B cell (primary cell): ENCODE measurements at places on chromosomes 1 and 21. TPM values are rescaled to one million over a fixed set of nuclear protein-coding genes. Genes with fewer than 3 reads are reported as not detected.

DNA sequence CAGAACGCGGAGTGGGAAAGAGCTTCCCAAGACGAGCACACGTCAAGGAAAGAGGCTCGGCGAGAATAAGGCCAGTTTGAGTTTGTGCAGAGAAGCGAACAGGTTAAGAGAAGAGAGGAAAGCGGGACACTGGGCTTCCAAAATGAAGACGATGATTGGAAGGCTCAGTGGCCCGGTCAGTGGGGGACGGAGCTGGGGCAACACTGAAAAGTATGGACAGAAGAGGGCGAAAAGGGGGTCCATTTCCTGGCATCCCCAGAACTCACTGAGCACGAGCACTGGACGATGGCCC, 258 bp downstream of the CCT3 start:
- peak overlapping the region; percentile 96 for H3K4me3 ChIP-seq
- DNase-seq: no peak
- H3K4me1 ChIP-seq: peaks cover 13% of the 10 kb centered on the region

GRCh38 chr1:245234217-245235081, 79.7 kb downstream of the KIF26B start:
- no peaks in the 10 kb centered on the region for H3K4me1 ChIP-seq
- no peak overlapping the region for H3K4me3 ChIP-seq
- DNase-seq: no peak
- H3K27me3 ChIP-seq: no peaks in the 10 kb centered on the region
- no peaks in the 10 kb centered on the region for H3K36me3 ChIP-seq
- no peak overlapping the region for H3K27ac ChIP-seq

- no peaks in the 10 kb centered on the region for H3K36me3 ChIP-seq
- H3K4me3 ChIP-seq: no peak overlapping the region
- H3K4me1 ChIP-seq: peaks cover 3% of the 10 kb centered on the region
- no peak overlapping the region for H3K27ac ChIP-seq
- peaks cover 14% of the 10 kb centered on the region for H3K27me3 ChIP-seq
- DNase-seq: no peak
Measured at GRCh38 chr1:231708394-231708793, 81.8 kb downstream of the DISC1 start.

- H3K36me3 ChIP-seq: no peaks in the 10 kb centered on the region
- peaks cover 6% of the 10 kb centered on the region for H3K4me1 ChIP-seq
- peak; percentile 17 for DNase-seq
- H3K27ac ChIP-seq: peak overlapping the region; percentile 8
Measured at GRCh38 chr21:25062061-25062460, 545.2 kb downstream of the MRPL39 start.

Gene ALDH4A1
- total RNA-seq: 3.4 and 3.9 TPM in 2 replicates

Gene MAP3K21
- 3.3 and 3.7 TPM in 2 replicates for total RNA-seq

GRCh38 chr1:238281418-238281817, 390.7 kb upstream of the ZP4 start:
- no peak for DNase-seq
- H3K36me3 ChIP-seq: no peaks in the 10 kb centered on the region
- H3K27ac ChIP-seq: no peak overlapping the region
- no peaks in the 10 kb centered on the region for H3K27me3 ChIP-seq

DNA sequence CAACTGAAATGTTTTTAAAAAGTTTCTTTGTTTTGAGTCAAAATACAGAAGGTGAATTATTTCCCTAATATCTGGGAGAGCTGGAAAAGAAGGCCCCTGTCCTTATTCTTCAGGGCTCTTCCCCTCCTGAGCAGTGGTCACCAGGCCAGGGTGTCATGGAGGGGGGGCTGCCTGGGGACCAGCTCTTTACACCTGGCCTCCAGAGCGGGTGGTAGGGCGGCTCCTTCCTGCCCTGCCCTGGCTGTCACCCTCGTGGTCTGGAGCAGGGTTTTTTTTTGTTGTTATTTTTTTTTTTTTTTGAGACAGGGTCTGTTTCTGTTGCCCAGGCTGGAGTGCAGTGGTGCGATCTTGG, 6.6 kb downstream of the SKI start:
- peaks cover 93% of the 10 kb centered on the region for H3K4me1 ChIP-seq
- peak; percentile 50 for DNase-seq
- peak overlapping the region; percentile 93 for H3K27ac ChIP-seq
- H3K27me3 ChIP-seq: no peaks in the 10 kb centered on the region
- H3K36me3 ChIP-seq: peaks cover 11% of the 10 kb centered on the region
